ENCODE measurements at places on chromosomes 7 and 10. TPM values are rescaled to one million over a fixed set of nuclear protein-coding genes. Genes with fewer than 3 reads are reported as not detected.
A peak's percentile ranks its signal among the peaks of the same experiment; 100 is the strongest.

PDK4 gene
- not detected for total RNA-seq

GRCh38 chr10:91555455-91555854 is 77.4 kb downstream of the PPP1R3C start:
- H3K4me1 ChIP-seq = no peaks in the 10 kb centered on the region
- peaks cover 4% of the 10 kb centered on the region for H3K27me3 ChIP-seq
- H3K4me3 ChIP-seq = no peak overlapping the region
- no peak overlapping the region for H3K27ac ChIP-seq
- DNase-seq = no peak

FAM3C gene
- 19.1 TPM for total RNA-seq

DNA sequence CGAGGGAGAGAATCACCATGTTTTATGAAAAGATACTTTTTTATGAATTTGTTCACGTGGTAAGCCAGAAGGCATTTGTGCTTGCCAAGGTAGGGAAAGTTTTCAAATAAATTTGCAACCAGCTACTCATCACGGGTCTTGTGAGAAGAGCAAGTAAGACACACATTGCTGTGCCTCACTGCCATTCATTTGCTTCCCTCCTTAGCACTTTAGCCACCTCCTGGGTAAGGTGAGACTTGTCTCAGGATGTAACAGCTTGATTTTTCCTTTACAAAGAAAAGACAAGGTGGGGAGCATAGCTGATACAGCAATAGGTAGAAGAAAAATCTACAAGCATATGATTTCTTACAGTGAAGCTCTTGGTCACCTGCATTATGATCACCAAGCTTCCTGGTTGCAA is 342.4 kb upstream of the GRM3 start:
- H3K4me1 ChIP-seq = no peaks in the 10 kb centered on the region
- H3K27me3 ChIP-seq = no peaks in the 10 kb centered on the region
- no peak for DNase-seq
- H3K36me3 ChIP-seq = no peaks in the 10 kb centered on the region

TEX36 gene
- total RNA-seq = not detected

- peaks cover 3% of the 10 kb centered on the region for H3K27me3 ChIP-seq
- H3K36me3 ChIP-seq = no peaks in the 10 kb centered on the region
- no peaks in the 10 kb centered on the region for H3K4me1 ChIP-seq
- no peak overlapping the region for H3K4me3 ChIP-seq
Measured at GRCh38 chr7:74014931-74015330, 13.0 kb upstream of the ELN start.

DNA sequence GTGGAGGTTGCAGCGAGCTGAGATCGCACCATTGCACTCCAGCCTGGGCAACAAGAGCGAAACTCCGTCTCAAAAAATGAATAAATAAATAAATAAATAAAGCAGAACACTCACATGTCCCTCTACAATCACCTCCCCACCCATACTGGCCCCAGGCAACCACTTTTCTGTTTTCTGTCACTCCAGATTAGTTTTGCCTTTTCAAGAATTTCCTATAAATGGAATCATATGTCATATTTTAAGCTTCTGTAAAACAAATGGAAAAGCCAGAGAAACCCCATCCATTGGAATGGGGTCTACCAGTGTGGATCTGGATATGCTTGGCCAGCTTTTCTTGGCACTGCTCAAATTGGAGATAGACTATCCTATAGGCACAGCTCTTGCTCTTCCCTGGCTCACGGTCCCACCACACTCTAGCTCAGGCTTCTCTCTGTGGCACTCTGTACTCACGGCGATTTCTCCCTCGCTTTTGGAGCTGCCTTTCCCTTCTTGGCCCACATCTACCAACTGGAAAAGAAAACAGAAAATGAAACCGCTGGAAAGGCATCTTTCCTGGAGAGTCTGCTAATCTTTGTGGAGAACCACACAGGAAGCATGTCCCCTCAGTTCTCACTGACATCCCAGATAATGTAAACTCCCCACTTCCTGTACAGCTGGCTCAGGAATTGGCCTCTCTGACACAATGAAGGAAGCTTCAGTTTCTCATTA is 210.1 kb downstream of the JCAD start:
- H3K27ac ChIP-seq = no peak overlapping the region
- no peaks in the 10 kb centered on the region for H3K36me3 ChIP-seq
- peaks cover 3% of the 10 kb centered on the region for H3K4me1 ChIP-seq
- H3K4me3 ChIP-seq = no peak overlapping the region
- no peak for DNase-seq
- peaks cover 4% of the 10 kb centered on the region for H3K27me3 ChIP-seq

TSPAN12 gene
- not detected for total RNA-seq

ASZ1 gene
- not detected for total RNA-seq

- no peak for DNase-seq
- no peak overlapping the region for H3K27ac ChIP-seq
- no peaks in the 10 kb centered on the region for H3K27me3 ChIP-seq
- peaks cover 63% of the 10 kb centered on the region for H3K36me3 ChIP-seq
- peaks cover 5% of the 10 kb centered on the region for H3K4me1 ChIP-seq
Measured at GRCh38 chr7:158676171-158676840, 28.3 kb downstream of the NCAPG2 start.

CDHR1 gene
- total RNA-seq = 2.4 TPM

DNA sequence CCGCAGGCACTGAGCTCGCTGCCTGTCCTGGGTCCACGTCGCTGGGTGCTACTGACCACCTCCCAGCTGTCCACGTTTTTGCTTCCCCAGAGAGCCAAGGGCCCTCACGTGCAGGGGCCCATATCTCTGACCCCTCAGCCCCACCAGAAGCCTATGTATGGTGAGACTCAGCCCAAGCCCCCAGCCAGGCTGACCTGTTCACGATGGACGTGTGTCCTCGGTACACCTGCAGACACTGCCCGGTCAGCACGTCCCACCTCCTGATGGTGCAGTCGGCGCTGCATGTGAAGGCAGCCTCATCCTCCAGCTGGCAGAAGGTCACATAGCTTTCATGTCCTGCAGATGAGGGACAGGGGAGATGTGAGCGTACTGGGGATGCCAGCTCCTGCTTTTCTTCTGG is 9.9 kb downstream of the WDR86 start:
- no peak overlapping the region for H3K27ac ChIP-seq
- no peaks in the 10 kb centered on the region for H3K36me3 ChIP-seq
- H3K4me1 ChIP-seq = peaks cover 4% of the 10 kb centered on the region
- DNase-seq = no peak
- H3K27me3 ChIP-seq = no peaks in the 10 kb centered on the region

DNA sequence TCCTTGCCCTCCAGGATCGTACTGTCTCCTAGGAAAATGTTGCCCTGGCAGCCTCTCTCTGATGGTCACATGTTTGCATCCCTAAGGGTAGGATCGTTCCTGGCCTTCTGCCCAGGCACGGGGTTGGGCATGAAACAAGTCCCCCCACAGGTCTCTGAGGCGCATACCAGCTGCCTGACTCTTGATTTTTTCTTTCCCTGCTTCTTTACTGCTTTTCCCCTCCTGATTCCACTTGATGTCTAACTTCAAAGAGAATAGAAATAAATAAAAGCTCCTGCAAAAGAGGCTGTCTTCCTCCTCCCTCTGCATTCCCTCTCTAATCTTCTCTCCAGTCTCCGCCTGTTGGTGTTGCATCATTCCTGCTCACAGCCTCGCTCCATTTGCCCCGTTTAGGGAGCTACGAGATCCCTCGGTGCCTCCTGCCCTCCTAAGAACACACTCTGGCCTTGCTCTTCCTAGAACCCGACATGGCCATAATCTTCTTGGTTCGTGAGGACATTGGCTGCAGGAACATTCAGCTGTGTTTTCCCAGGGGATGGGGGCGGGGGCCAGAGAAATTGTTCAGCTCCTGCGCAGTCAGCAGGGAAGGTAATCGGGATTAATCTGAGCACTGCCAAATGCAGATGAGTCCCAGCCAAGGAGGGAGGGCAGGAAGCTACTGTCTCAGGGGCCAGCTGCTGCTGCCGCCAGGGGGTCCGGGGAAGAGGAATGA is 26.0 kb downstream of the LEP start:
- no peak overlapping the region for H3K27ac ChIP-seq
- no peak for DNase-seq
- peaks cover 13% of the 10 kb centered on the region for H3K27me3 ChIP-seq
- no peak overlapping the region for H3K4me3 ChIP-seq

DNA sequence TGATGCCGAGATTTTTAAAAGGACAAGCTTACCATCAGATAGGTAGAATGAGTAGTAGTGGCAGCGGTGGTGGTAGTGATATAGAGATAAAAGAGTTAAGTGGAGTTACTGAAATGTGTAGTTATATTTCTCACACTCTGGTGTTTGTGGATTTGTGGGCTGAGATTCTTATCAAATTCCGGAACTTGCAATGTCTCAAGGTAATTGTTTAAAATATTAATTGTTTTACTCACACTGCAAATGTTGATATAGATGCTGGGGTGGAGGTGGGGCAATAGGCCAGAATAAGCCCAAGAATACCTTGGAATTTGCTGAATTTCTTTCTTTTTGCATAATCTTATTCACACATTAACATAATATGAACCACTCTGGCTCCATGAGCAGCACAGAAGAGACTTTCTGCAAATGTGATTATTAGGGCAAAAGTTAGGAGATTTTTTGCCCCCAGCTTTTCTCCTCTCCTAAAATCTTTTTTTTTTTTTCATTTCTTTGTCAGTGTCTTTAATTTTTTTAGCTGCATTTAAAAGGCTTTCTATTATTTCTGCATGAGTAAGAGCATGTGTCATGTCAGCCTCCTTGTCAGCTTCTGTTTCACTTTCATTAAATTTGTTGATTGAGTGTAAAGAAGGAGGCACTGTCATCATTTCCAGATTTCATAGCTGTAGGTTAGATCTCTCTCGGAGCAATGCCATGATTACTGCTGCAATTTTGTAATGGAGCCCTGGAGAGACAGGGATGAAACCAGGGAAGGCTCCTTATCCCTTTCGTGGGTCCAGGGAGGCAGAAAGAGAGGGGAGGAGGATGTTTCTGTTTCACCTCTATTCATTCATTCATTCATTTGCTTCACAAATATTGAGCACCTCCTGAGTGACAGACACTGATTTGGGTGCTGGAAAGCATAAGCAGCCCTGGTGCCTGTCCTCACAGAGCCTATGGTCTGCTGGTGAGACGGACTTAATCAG is 13.1 kb upstream of the SGMS1 start:
- DNase-seq = peak; percentile 65
- H3K4me3 ChIP-seq = peak overlapping the region; percentile 39
- H3K4me1 ChIP-seq = peaks cover 28% of the 10 kb centered on the region
- H3K27me3 ChIP-seq = peaks cover 7% of the 10 kb centered on the region

- H3K4me3 ChIP-seq = no peak overlapping the region
- H3K36me3 ChIP-seq = no peaks in the 10 kb centered on the region
- H3K27ac ChIP-seq = no peak overlapping the region
- H3K27me3 ChIP-seq = no peaks in the 10 kb centered on the region
- no peaks in the 10 kb centered on the region for H3K4me1 ChIP-seq
Measured at GRCh38 chr10:124598773-124599587, 137.4 kb downstream of the LHPP start.

TES gene
- 63.9 TPM for total RNA-seq

LRIT1 gene
- total RNA-seq = not detected

GRCh38 chr7:28132959-28133870 is 47.4 kb downstream of the JAZF1 start:
- no peaks in the 10 kb centered on the region for H3K27me3 ChIP-seq
- H3K36me3 ChIP-seq = no peaks in the 10 kb centered on the region
- no peak overlapping the region for H3K4me3 ChIP-seq
- DNase-seq = no peak
- H3K27ac ChIP-seq = no peak overlapping the region

- no peak overlapping the region for H3K4me3 ChIP-seq
- H3K36me3 ChIP-seq = no peaks in the 10 kb centered on the region
- H3K27ac ChIP-seq = no peak overlapping the region
- no peaks in the 10 kb centered on the region for H3K4me1 ChIP-seq
- no peak for DNase-seq
- no peaks in the 10 kb centered on the region for H3K27me3 ChIP-seq
Measured at GRCh38 chr10:51145375-51145774, 71.1 kb downstream of the PRKG1 start.

DNA sequence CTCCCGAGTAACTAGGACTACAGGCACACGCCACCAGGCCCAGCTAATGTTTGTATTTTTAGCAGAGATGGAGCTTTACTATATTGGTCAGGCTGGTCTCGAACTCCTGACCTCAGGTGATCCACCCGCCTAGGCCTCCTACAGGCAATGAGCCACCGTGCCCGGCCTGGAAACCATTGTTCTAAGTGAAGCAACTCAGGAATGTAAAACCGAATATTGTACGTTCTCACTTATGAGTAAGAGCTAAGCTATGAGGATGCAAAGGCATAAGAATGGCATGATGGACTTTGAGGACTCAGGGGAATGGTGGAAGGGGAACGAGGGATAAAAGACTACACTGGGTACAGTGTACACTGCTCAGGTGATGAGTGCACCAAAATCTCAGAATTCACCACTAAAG is 235.1 kb upstream of the AUTS2 start:
- no peak overlapping the region for H3K4me3 ChIP-seq
- H3K27me3 ChIP-seq = no peaks in the 10 kb centered on the region
- no peak overlapping the region for H3K27ac ChIP-seq
- no peaks in the 10 kb centered on the region for H3K4me1 ChIP-seq
- DNase-seq = no peak

MAD1L1 gene
- total RNA-seq = 44.7 TPM

GLI3 gene
- total RNA-seq = not detected

ASB10 gene
- not detected for total RNA-seq

DNA sequence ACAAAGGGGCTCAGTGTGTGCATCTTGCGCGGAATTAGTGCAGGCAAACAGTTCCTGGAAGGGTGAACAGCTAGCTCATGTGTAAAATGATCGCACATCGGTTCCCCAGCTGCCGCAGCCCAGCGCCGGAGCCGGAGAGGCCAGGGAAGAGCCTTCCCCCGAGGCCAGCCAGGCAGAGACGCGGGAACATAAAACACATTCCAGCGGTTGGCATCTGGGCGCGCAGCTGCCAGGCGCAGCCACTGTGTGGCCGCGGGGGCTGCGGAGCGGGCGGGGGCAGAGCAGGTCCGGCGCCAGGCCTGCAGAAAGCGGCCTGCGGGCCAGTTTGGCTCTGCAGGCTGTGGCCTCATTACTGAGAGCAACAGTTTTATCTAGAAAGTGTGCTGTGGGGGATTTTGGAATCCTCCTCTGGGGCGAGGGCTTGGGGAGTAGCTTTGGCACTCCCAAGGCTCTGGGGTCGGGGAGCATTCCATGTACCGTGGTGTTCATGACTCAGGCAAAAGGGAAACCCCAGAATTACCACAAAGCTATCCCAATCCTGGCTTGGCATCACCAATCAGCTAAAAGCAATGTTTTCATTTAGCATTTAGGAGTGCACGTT is 74.3 kb downstream of the SAMD9 start:
- no peak overlapping the region for H3K4me3 ChIP-seq
- H3K4me1 ChIP-seq = peaks cover 9% of the 10 kb centered on the region
- DNase-seq = no peak
- no peaks in the 10 kb centered on the region for H3K36me3 ChIP-seq
- H3K27me3 ChIP-seq = peaks cover 6% of the 10 kb centered on the region

GRCh38 chr10:110323503-110323902 is 18.8 kb upstream of the SMNDC1 start:
- no peaks in the 10 kb centered on the region for H3K36me3 ChIP-seq
- DNase-seq = no peak
- no peak overlapping the region for H3K4me3 ChIP-seq

DNA sequence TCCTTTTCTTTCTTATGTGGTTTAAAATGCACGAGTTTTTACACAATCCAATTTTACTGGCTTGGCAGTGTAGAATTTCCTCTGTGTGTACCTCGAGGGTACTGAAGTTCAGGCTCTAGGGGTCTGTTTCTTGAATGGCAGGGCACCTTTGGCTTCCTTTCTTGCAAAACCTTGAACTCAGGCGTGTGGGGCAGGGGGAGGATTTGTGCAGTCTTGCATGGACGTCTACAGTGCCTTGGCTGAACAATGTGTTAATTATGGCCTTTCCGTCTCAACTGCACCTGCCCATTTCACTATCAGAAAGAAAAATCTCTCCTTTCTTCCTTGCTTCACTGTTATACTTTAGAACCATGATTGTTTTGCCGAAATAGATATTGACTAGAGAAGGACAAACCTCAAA is 570.9 kb downstream of the INHBA start:
- H3K27me3 ChIP-seq = no peaks in the 10 kb centered on the region
- H3K4me3 ChIP-seq = no peak overlapping the region
- no peaks in the 10 kb centered on the region for H3K36me3 ChIP-seq

PPP1R3C gene
- 0.99 TPM for total RNA-seq
